ENCODE measurements at places on chromosomes 2 and 18.

DNA sequence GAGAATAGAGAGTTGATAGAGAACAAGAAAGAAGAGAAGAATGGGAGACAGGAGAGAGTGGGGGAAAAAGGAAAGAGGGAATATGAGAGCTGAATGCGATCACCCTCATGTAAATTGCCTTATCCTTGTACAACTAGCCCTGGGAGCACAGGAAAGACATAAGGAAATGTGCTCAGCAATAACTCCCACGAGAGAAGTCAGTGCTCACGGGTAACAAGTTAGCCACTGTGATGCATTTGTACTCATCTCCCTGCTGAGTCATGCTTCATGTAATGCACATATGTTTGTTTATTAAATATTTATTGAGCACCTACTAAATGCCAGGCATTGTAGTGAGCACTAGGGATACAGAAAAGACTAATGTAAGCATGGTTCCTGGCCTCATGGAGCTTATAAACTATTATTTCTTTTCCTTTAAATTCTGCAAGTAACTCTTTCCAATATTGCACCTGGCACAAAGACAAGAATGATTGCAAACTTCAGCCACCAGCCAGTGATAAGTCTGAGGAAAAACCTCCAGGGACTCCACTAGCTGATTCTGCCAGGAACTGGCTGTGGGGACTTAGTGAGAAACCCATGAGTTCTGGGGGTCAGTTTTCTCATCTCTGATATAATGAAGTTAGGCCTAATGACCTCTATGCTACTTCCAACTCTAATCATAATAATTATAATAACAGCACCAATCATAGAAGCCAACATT is 124.1 kb downstream of the LNPK start:
- DNase-seq: no peak

DNA sequence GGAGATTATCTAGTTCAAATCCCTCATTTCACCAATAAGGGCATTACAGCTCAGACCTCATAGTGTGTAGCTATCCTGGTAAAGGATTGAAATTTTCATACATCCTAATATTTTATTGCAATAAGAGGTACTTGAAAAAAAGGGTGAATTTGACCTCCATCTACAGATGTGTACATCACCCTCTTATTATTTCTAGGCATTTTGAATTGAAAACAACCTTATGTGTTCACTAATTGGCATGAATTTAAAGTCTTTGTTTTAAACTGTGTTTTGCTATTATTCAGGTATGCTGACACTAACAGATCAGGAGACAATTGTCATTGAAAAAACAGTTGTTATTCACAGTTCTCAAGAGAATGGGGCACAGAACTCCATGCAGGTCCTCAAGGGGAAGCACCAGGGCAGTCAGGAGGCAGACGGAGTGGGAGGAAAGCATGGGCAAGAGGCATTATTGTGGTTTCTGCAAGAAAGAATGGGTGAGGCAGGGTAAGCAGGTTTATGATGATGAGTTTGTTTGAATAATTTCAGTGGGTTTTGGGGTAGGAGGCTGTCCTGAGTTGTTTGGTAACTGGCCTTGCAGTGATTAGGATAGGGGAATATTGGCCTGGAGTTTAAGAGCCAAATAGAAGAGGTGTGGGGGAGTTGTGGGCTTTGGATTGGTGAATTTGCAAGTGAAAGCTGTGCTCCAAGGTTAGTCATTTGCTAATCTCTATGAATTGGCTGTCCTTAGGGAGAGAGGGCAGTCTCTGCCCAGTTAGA is 194.6 kb downstream of the GPD2 start:
- no peak for DNase-seq

GRCh38 chr18:60112369-60112768 is 212.6 kb downstream of the PMAIP1 start:
- DNase-seq: no peak

DNA sequence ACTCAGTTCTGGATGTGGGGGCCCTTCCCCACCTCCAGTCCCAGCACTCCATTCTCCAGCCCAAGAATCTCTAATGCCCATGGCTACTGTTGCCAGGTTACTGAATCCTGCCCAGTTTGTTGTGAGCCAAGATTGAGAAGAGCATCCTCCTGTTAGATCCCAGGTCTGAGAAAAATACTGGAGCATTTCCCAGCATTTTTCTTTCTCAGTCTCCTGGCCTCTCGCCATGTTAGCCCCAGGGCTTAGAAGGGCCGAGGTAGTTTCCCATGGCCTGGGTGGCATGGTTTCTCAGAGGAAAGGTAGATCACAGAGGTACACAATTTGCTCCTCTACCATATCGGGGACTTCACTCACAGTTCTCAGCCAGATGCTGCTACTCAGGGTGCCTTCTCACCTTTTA is 135.7 kb downstream of the OTX1 start:
- no peak for DNase-seq

- no peak for DNase-seq
Observed at GRCh38 chr2:52810460-52810859, 957.1 kb upstream of the CHAC2 start.

GRCh38 chr2:8004250-8004681 is 677.6 kb upstream of the ID2 start:
- no peak for DNase-seq

DNA sequence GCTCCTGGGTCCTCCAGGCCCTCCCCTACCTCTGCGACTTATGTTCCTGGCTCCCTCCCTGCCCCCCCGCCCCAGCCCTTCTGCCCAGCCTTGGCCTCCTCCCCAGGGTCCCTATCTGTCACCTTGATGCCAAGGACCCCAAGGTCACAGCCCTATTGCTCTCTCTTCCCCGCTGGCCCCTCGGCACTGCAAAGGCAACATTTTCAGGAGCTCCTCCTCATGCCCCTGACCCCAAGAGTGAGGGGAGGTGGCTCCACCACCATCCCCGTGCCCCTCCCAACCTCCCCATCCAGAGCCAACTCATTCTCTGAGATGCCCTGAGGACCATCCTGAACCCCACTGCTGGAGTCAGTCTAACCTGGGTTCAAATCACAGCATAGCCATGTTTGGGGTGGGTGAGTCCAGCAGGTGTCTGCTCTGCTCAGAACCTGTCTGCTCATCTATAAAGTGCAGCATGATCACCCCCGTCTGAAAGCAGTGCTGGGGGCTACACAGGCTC is 11.7 kb downstream of the LIMS2 start:
- no peak for DNase-seq

- DNase-seq: no peak
Observed at GRCh38 chr2:196380098-196380497, 208.7 kb upstream of the STK17B start.

DNA sequence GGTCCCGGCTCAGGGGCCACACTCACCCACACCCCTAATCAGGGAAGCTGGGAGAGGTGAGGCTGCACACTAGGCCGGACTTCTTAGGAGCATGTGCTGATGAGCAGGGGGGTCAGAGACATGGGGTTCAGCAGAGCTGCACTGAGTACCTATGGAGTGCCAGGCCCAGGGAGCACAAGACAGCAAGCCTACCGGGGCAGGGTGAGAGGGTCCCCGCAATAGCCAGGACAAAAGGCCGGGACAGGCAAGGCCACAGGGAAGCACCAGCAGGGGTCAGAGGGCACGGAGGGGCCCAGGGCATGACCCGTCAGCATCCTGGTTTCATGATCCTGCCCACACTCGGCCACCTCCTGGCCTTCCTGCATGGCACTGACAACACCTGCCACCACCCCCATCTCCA is 73.5 kb downstream of the TNS1 start:
- no peak for DNase-seq

GRCh38 chr2:186887107-186888090 is 38.4 kb upstream of the ZSWIM2 start:
- DNase-seq: no peak

- DNase-seq: no peak
Observed at GRCh38 chr2:38698467-38699003, 32.6 kb downstream of the GALM start.

DNA sequence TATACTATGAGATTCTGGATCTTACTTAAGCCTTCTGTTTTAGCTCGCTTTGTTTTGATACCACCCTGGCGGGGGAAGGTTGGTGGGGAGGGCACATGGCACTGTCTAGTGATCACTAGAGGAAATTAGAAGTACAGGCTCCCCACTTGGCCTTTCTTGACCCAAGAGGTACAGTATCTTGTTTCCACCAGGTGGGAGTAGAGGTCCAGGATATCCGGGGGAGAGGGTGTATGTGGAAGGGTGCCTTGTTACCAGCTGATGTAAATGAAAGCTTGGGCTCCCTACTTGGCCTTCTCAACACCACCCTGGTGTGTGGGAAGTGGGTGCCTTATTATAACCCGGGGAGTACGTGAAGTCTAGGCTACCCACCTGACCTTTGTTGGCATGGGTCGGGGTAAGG is 7.5 kb downstream of the GALNT1 start:
- no peak for DNase-seq

DNA sequence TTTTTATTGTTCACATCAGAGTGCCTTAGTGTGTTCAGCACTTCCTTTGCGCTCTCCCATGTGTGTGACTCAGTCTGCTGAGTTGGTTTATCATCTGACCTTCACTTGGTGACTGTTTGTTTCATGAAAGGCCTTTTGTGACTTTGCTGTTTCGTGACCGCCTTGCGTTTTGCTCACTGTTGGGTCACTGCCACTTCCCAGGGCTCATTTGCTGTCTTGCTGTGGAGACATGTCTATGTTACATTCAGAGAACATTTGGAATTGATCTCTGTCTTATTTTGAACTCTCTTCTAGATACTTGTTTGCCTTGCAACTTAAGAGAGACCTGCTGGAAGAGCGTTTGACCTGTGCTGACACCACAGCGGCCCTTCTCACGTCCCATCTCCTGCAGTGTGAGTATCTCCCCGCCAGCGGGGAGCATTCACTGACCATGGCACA is 54.7 kb downstream of the FARP2 start:
- no peak for DNase-seq
